Breast epithelium (tissue), 4 donors: ENCODE measurements at places on chromosomes 5 and 9.

GRCh38 chr5:31235381-31235780, 41.9 kb downstream of the CDH6 start:
- H3K27ac ChIP-seq, result no peak overlapping the region
- H3K27me3 ChIP-seq, result no peaks in the 10 kb centered on the region
- no peak overlapping the region for H3K4me3 ChIP-seq
- no peak for DNase-seq
- H3K4me1 ChIP-seq, result no peaks in the 10 kb centered on the region

DNA sequence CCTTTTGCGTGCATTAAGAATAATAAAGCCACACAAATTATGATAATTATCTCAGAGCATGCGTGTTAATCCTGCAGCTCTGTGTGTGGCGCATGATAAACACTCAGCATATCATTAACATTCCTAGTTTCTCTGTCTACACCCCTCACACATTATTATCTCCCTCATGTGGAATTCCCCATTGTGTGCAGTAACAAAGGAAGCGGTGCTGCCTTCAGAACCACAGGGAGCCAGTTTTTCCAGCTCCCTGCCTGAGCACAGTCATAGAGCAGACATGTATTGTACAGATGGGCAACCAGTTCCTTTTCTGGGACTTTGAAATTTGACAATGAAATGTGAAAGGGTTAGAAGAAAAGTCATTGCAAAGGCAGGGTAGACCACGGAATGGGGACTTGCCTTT, 1365.5 kb upstream of the CDH9 start:
- no peaks in the 10 kb centered on the region for H3K4me1 ChIP-seq
- no peaks in the 10 kb centered on the region for H3K36me3 ChIP-seq
- no peaks in the 10 kb centered on the region for H3K27me3 ChIP-seq
- H3K4me3 ChIP-seq, result no peak overlapping the region
- no peak overlapping the region for H3K27ac ChIP-seq

DNA sequence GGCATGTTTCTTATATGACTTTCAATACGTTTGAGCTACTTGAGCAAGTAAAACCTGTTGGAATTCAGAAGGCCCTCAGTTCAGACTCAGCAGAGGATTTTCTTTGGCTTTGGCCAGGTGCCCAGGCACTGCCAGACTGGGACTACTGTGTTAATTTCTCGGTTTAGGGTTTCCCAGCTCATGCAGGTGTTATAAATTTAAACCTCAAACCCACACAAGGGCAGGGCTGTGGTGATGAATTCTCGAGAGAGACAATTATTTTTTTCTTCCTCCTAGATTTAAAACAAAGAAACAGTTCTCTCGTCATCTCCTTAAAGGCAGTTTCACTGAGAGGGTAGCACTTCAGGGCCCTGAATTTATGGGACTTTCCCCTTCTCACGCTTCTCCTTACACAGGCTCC, 406.0 kb upstream of the PIK3R1 start:
- no peak for DNase-seq
- no peaks in the 10 kb centered on the region for H3K4me1 ChIP-seq
- H3K27ac ChIP-seq, result no peak overlapping the region
- H3K36me3 ChIP-seq, result no peaks in the 10 kb centered on the region
- H3K4me3 ChIP-seq, result no peak overlapping the region

GRCh38 chr9:129580211-129580915, 40.5 kb downstream of the C9orf50 start:
- no peaks in the 10 kb centered on the region for H3K36me3 ChIP-seq
- H3K27ac ChIP-seq, result no peak overlapping the region

DNA sequence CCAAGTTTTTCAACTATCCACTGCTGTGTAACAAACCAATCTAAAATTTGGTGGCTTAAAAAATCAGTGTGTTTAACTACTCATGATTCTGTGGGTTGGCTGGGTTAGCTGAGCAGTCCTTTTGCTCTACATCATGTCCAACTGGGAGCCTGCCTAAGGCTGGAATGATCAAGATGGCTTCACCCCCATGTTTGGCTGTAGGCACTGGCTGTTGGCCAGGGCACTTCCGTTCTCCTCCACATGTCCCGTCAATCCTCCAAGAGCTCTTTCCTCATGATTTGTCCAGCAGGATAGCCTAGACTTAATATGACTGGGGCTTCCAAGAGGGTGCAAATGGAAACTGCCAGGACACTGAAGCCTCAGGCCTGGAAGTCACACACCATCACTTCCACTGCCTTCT, 17.0 kb upstream of the TSSK1B start:
- no peaks in the 10 kb centered on the region for H3K4me1 ChIP-seq
- no peaks in the 10 kb centered on the region for H3K36me3 ChIP-seq
- H3K4me3 ChIP-seq, result no peak overlapping the region
- no peak for DNase-seq
- no peaks in the 10 kb centered on the region for H3K27me3 ChIP-seq
- no peak overlapping the region for H3K27ac ChIP-seq
